SJCRH30 (cell line): ENCODE measurements at places on chromosomes 7 and 10. TPM values are rescaled to one million over a fixed set of nuclear protein-coding genes. Genes with fewer than 3 reads are reported as not detected.

Gene MEOX2
- not detected in 2 replicates for total RNA-seq

DNA sequence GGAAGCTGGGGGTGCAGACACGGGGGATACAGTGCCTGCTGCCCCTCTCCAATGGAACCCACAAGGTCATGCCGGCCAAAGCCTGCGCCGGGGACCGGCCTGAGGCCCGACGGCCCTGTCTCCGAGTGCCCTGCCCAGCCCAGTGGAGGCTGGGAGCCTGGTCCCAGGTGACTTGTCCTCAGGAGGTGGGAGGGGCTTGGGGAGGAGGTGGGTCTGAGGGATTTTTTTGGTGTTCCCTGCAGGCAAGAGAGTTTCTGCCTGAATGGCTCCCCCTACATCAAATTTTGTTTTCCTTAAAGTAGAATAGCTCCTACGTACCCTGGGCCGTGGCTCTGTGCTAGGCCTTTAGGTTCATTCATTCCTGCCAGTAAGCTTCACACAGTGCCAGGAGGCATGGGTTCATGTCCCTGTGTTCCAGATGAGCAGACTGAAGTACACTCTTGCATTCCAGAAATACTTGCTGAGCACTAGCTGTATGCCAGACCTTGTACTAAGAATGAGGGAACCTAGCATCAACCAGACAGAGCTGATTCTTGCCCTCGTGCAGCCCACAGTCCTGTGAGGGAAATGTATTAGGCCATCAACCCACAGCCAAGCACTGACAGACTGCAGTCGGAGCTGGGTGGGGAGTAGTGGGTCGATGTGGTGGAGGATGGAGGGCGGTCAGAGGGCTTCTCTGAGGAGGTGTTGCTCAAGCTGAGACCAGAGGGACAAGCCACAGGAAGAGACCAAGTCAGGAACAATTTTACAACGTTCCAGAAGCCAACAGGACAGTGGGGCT is 31.1 kb downstream of the TBATA start:
- H3K36me3 ChIP-seq = peaks cover 3% of the 10 kb centered on the region; the same call in 1 of the 2 replicates
- H3K27me3 ChIP-seq = no peaks in the 10 kb centered on the region
- H3K27ac ChIP-seq = no peak overlapping the region
- no peak for DNase-seq

DNA sequence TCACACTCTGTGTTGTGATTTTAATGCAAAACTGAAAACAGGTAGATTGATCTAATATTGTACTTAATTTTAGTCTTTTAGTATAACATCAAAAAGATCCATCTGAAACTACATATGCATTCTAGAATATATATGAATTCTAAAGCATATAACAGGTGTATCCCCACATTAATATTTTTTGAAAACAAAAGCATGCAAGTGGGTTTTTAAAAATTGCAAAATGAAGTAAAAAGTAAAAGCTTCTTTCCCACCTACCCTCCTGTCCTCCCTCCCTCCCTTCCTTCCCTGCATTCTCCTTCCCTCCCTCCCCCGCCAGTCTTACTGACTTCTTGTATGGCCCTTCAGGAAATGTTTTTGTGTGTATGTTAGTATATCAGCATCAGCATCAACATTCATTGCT is 14.6 kb upstream of the STMP1 start:
- H3K36me3 ChIP-seq = peaks cover 67% of the 10 kb centered on the region
- no peaks in the 10 kb centered on the region for H3K4me1 ChIP-seq
- no peak for DNase-seq

Gene C10orf71
- 4.5 and 6.6 TPM in 2 replicates for total RNA-seq

- no peaks in the 10 kb centered on the region for H3K27me3 ChIP-seq
- peak; percentile 66 for DNase-seq
- peaks cover 43% of the 10 kb centered on the region for H3K4me1 ChIP-seq
- H3K36me3 ChIP-seq = peaks cover 16% of the 10 kb centered on the region
Observed at GRCh38 chr7:128830231-128831177, at the start of gene FLNC. Gene FLNC, plus strand, starts transcription at chr7:128830406. Its CDS starts 232 bp downstream, at chr7:128830638.

GRCh38 chr7:30722187-30722586 is 29.7 kb upstream of the INMT start:
- no peak overlapping the region for H3K4me3 ChIP-seq
- no peak overlapping the region for H3K27ac ChIP-seq

GRCh38 chr7:106358103-106358663 is 73.4 kb upstream of the NAMPT start:
- H3K4me3 ChIP-seq = no peak overlapping the region
- H3K27ac ChIP-seq = no peak overlapping the region
- no peak for DNase-seq
- no peaks in the 10 kb centered on the region for H3K4me1 ChIP-seq
- H3K27me3 ChIP-seq = no peaks in the 10 kb centered on the region
- no peaks in the 10 kb centered on the region for H3K36me3 ChIP-seq

GRCh38 chr10:4733150-4733842 is 92.7 kb upstream of the AKR1E2 start:
- no peak overlapping the region for H3K4me3 ChIP-seq
- H3K36me3 ChIP-seq = no peaks in the 10 kb centered on the region

GRCh38 chr10:43208147-43209073 is 58.5 kb downstream of the RASGEF1A start:
- H3K27me3 ChIP-seq = no peaks in the 10 kb centered on the region
- no peaks in the 10 kb centered on the region for H3K36me3 ChIP-seq
- DNase-seq = no peak
- H3K27ac ChIP-seq = no peak overlapping the region
- H3K4me3 ChIP-seq = no peak overlapping the region

- H3K4me3 ChIP-seq = no peak overlapping the region
- no peak for DNase-seq
- H3K36me3 ChIP-seq = no peaks in the 10 kb centered on the region
- H3K4me1 ChIP-seq = no peaks in the 10 kb centered on the region
- no peak overlapping the region for H3K27ac ChIP-seq
Observed at GRCh38 chr7:46072722-46073121, 151.7 kb upstream of the IGFBP3 start.

- H3K4me1 ChIP-seq = peaks cover 32% of the 10 kb centered on the region
- H3K27ac ChIP-seq = peak overlapping the region; percentile 95
- no peaks in the 10 kb centered on the region for H3K27me3 ChIP-seq
- peak; percentile 98 for DNase-seq
- H3K36me3 ChIP-seq = peaks cover 17% of the 10 kb centered on the region
Observed at GRCh38 chr7:44767912-44768627, 19.4 kb downstream of the ZMIZ2 start.

GRCh38 chr7:728602-729001 is 1.5 kb upstream of the PRKAR1B start:
- no peak overlapping the region for H3K4me3 ChIP-seq
- peaks cover 16% of the 10 kb centered on the region for H3K4me1 ChIP-seq
- DNase-seq = no peak
- H3K27me3 ChIP-seq = no peaks in the 10 kb centered on the region
- H3K27ac ChIP-seq = no peak overlapping the region

GRCh38 chr10:36538953-36539586 is 586.3 kb upstream of the ANKRD30A start:
- H3K4me3 ChIP-seq = no peak overlapping the region
- no peak for DNase-seq
- no peak overlapping the region for H3K27ac ChIP-seq
- H3K4me1 ChIP-seq = peaks cover 13% of the 10 kb centered on the region

DNA sequence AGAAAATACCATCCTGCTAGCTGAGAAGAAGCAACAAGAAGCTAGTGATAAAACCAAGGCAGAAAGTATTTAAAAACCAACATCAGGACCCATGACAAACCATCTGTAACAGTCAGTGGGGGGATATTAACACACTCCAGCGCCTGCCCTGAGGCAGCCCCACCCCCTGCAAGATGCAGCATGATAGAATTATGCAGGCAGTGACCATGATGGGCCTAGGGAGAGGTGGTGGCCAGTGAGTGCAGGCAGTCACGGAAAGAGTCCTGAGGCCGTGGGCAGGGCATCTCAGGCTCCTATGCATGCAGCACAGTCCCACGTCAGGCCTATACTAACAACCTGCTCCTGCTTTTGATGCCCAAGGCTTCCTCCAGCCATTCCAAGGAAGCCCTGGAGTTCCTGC is 686.9 kb downstream of the GRID1 start:
- DNase-seq = no peak
- no peak overlapping the region for H3K27ac ChIP-seq
- H3K4me1 ChIP-seq = no peaks in the 10 kb centered on the region
- H3K4me3 ChIP-seq = no peak overlapping the region
- no peaks in the 10 kb centered on the region for H3K27me3 ChIP-seq
- H3K36me3 ChIP-seq = no peaks in the 10 kb centered on the region

DNA sequence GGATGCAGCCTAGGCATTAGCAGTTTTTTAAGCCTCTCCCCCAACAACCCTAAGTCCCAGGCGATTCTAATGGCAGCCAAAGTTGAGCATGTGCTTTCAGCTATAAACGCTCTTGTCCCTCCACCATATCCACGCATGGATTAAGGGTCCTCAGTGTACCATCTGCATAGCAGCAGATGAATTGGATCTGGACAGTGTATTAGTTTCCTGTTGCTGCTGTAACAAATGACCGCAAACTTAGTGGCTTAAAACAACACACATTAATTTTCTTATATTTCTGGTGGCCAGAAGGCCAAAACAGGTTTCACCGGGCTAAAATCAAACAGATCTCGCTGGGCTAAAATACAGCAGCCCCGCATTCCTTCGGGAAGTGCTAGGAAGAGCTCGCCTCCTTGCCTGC is 13.1 kb downstream of the TSPAN33 start:
- H3K36me3 ChIP-seq = no peaks in the 10 kb centered on the region; the same call in 1 of the 2 replicates
- no peak overlapping the region for H3K4me3 ChIP-seq
- DNase-seq = no peak
- H3K4me1 ChIP-seq = no peaks in the 10 kb centered on the region

Gene PPP1R9A
- 16.2 and 21.8 TPM in 2 replicates for total RNA-seq

DNA sequence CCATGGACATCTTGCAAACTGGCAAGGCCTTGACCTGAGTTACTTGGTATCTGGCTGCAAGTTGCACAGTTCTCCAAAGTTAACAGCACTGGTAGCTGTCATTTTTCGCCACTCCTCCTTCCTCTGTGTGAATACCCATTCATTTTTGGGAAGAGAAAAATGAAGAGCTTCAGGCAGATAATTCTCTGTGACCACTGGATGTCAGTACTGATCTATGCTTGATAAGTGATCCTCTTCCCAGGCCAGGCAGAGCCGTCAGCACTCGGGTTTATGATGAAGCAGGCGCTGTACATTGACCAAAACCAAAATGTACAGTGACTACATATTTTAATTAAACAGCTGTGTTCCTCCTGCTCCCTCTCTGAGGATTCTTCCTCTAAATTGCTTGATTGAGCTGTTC is 55.9 kb upstream of the PDZD8 start:
- H3K36me3 ChIP-seq = no peaks in the 10 kb centered on the region
- no peak overlapping the region for H3K27ac ChIP-seq
- H3K4me1 ChIP-seq = no peaks in the 10 kb centered on the region
- DNase-seq = no peak

Gene STEAP4
- not detected in 2 replicates for total RNA-seq

- no peaks in the 10 kb centered on the region for H3K27me3 ChIP-seq
- DNase-seq = no peak
- H3K4me1 ChIP-seq = no peaks in the 10 kb centered on the region
- no peak overlapping the region for H3K4me3 ChIP-seq
Observed at GRCh38 chr10:76278811-76279460, 847.5 kb downstream of the LRMDA start.

DNA sequence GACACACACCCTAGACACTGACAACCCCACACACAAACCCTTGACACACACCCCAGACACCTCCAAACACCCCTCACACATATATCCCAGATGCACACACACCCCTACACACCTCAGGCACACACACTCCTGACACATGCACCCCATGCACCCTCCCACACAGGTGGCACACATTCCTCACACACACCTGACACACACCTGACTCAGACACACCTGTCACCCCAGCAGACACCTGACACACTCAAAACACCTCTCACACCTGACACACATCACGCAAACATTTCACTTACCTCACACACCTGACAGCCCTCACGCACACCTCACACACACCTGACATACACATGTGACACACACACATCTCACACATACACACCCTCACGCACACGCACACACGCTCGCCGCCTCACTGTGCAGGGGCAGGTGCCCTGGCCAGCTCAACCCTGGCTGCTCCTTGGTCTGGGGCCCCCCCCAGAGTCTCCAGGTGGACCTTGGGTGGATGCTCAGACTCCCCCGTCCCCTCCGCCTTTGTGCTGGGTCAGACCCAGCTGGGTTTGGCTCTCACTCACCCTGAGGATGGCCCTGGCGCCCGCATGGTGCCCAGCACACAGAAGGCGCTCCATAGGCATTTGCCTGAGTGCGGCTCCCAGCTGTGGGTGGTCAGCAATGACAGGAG is 3.1 kb upstream of the CALY start:
- no peaks in the 10 kb centered on the region for H3K4me1 ChIP-seq
- H3K36me3 ChIP-seq = no peaks in the 10 kb centered on the region
- H3K4me3 ChIP-seq = no peak overlapping the region
- H3K27me3 ChIP-seq = no peaks in the 10 kb centered on the region
- no peak for DNase-seq

Gene TPK1
- total RNA-seq = 2.4 and 3.1 TPM in 2 replicates

- no peaks in the 10 kb centered on the region for H3K36me3 ChIP-seq
- no peak overlapping the region for H3K27ac ChIP-seq
- no peaks in the 10 kb centered on the region for H3K4me1 ChIP-seq
- no peak for DNase-seq
- no peak overlapping the region for H3K4me3 ChIP-seq
Observed at GRCh38 chr7:157926107-157926506, 589.3 kb downstream of the DNAJB6 start.

DNA sequence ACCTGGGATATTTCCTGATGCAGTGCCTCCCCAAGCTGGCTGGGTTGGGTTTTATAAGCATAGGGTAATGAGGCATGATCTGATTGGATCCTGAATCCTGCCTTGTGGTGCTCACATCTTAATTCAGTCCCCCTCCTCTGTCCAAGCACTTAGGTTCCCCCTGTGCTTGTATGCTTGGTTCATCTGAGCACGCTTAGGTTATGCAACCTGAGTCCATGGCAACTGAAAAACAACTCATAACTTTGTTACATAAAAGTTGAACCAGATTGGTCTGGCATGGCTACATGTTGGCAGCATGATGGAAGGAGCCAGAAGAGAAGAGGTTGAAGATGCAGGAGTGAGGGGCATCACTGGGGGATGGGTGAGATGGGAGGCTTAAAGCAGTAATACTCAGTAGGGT is 57.3 kb upstream of the OSBPL3 start:
- H3K27ac ChIP-seq = no peak overlapping the region
- no peak overlapping the region for H3K4me3 ChIP-seq
- DNase-seq = no peak
